NCI-H1417 (cell line): ENCODE measurements at places on chromosomes 11 and 22.
A peak's percentile ranks its signal among the peaks of the same experiment; 100 is the strongest.

- DNase-seq = no peak
Measured at GRCh38 chr22:39182478-39183030, 30.1 kb upstream of the CBX7 start.

DNA sequence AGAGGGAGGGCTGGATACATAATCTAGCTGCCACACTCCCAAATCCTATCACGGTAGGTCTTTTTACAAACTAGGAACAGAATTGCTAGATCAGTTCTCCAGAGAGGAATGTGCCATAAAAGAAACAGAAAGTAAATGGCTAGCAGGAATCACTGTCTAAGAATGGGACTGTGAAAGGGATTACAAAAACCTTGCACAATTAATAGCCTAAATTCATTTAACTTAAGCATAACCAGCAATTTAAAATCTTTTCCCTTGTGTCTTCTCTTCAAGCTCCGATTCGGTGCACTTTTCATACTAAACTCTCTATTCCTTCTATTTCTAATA is 35.2 kb downstream of the APOL5 start:
- no peak for DNase-seq

DNA sequence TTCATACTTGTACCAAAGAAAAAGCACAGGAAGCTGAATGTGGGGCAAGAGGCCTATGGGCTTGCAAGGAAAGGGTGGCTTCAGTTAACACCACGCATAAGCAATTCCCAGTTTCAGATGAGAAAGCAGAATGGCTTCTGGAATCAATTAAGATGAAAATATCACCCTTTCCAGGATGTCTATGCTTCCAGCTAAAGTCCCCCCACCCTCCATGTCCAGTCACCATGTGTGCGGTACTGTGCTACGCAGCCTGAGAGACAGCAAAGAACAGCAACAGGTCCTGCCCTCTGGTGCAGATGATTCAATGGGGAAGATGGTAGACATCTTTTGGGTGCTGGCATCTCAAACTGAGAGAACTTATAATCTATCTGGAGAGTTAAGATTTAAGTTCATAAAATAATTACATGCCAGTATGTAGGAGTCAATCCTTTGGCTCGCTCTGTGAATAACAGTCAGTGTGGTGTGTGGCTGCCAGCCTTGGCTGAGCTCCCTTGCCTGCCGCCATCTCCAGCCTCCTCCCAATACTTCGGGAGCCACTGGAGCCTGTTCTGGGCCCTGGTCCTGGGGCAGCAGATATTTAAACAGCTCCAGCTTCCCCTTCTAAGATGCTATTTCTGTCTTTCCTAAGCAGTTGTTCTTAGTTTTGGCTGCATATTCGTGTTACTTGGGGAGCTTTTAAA is 44.5 kb downstream of the ME3 start:
- no peak for DNase-seq

DNA sequence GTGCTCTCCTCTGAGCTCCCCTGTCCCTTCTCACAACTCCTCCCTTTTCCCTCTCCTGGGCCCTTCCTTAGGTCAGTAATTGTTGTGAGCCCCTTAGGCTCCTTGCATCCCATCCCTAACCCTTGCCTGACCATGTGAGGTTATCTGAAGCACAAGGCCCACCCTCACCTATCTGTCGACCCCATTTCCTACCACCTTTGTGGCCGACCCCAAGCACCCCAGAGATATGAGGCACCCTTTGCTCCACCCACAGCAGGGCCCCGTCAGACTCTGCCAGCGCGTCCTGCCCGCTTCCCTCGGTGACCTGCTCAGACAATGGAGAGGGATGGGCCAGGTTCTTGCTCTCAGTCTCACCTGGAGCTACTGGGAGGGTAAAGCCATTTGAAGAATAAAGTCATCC is 1.3 kb downstream of the GNG3 start:
- DNase-seq = peak; percentile 88

DNA sequence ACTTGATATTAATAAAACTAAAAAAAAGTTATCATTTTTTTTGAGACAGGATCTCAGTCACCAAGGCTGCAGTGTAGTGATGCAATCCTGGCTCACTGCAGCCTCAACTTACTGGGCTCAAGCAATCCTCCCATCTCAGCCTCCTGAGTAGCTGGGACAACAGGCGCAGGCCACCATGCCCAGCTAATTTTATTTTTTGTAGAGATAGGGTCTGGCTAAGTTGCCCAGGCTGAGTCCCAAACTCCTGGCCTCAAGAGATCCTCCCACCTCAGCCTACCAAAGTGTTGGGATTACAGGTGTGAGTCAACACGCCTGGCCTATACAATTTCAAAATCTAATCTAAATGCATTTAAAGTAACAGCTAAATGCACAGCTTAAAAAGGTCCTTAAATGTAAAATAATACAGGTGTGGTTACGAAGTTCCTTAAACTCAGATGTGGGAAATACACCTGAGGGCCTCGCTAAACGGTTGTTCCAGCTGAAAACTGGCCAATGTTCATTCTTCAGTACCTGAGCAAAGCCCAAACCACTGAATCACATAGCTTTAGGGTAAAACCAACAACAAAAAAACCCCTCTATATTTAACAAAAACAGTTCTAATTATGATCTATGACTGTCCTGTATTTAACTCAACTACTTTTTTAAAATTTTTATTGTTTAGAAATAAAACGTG is 11.8 kb downstream of the NAP1L4 start:
- DNase-seq = no peak

DNA sequence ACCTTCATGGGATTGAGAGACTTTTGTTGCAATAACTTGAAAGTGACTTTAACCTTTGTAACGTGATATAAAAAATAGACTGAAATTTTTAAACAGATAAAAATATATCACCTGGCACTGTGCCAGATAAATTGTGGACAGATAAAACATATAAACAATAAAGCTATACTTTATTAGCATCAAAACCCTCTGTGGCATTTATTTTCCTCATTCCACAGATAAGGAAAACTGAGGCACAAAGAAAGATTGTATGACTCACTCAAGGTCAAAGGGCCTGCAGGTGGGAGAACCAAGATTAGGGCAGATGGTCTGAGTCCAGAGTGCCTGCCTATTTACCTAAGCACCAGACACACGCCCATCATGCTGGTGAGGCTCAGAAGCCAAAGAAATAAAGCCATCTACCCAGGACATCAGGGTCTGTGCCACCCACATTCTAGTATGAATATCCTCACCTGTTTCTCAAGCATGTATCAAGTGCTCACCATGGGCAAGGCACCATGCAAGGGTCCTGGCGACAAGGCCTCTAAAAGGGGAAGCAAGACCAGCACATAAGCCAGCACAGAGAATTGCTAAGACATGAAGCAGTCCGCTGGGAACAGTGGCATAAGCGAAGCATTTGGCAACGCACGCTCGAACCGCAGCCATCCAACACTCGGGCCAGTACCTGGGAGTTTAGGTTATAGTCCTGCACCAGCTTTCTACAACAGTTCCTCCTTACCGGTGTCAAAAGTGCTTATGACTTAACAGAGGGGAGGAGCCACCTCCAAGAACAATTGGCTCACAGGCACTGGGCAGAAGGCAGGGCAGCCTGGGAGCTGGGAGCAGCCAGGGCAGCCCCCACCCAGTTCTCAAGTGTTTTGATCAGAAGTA is 17.6 kb downstream of the MYH9 start:
- peak; percentile 27 for DNase-seq

GRCh38 chr11:27112946-27113345 is 72.3 kb downstream of the BBOX1 start:
- no peak for DNase-seq

- DNase-seq = no peak
Measured at GRCh38 chr22:28331695-28332094, 347.9 kb downstream of the TTC28 start.

DNA sequence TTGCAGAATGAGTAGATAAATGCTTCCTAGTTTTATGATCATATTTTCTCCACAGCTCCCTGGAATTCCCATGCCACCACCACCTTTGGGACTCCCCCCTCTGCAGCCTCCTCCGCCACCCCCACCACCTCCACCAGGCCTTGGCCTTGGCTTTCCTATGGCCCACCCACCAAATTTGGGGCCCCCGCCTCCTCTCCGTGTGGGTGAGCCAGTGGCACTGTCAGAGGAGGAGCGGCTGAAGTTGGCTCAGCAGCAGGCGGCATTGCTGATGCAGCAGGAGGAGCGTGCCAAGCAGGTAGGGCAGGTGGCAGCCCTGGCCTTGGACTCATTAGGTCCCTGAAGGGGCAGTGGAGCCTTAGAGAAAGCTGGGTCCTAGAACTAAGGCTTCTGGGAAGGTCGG is 2.9 kb downstream of the SF3B2 start:
- no peak for DNase-seq

GRCh38 chr11:113952588-113952987 is 22.3 kb upstream of the HTR3A start:
- no peak for DNase-seq

GRCh38 chr22:21054714-21055563 is 9.2 kb downstream of the LRRC74B start:
- DNase-seq = no peak

DNA sequence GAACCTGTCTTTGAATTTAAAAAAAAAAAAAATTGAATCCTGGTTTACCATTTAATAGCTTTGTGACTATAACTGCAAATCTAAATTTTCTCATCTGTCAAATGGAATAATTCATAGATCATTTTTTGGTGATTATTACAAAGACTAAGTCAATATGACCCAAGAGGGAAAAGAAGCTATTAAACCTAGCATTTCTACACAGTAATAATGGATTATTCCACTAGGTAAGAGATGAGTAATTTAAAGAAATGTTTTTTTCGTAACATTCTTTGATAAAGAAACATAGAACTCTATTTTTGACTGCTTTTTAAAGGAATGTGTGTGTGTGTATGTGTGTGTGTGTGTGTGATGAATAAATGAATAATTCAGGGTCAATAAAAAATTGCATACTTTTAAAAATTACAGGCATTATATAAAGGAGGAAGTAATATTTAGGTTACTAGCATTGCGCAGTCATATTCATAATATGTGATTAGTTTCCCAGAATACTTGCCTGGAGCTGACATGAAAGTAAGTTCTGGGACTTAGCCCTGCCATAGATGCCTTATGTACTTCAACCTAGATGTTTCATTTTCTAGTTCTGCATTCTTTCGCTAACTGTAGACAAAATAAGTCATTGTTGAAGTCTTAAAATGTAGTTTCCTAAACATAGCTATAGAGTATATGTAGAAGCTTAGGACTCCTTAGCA is 72.9 kb downstream of the TMEM135 start:
- no peak for DNase-seq

DNA sequence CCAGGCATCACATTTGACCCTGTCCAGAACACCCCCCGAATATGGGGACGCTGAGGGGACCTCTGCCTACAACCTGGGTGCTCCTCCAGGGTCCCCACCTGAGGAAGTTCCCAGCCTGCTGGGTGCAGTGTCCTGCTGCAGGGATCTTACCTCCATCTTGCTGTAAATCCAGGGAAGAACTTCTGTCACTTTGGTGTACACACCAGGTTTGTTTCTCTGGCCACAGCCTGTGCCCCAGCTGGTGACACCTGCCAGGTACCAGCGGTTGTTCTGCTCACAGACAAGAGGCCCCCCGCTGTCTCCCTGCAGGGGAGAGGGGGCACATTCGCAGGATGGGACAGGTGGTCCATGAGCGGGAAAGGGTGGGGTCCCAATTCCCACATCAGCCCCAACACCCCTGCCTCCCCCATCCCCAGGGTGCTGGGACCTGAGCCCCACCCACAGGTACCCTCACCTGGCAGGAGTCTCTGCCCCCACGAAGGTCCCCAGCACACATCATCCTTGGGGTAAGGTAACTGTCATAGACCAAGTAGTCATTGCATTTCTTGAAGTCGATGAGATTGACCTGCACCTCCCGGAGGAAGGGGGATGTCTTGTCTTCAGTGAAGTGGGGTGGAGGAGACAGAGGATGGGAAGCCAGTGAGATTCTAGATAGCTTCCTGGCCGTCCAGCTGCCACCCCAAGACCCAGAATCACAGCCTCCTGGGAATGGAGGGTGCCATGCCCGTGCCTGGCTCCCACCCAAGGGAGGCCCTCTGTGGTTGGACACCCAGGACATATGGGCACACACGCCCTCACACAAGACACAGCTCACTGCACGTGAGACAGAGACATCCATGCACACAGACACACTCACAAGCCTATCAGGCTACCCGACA is 25.5 kb downstream of the TMPRSS13 start:
- peak; percentile 73 for DNase-seq

DNA sequence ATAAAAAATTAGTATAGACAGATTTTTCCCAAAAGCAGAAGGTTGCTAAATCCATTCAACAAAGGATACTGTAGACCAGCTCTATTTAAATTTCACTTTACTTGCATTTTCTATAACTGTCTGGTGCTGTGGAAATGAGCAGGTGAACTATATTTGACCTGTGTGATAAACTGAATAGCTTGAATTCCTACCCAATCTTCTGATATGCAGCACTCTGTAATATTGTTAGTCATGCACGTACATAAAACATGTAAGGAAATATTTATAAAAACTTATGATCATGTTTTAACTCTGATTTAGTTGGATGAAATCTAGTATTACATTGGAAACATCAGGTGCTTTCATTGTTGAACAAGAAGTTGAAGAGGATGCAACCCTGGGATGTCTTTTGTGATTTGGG is 213.6 kb downstream of the DBX1 start:
- DNase-seq = no peak

DNA sequence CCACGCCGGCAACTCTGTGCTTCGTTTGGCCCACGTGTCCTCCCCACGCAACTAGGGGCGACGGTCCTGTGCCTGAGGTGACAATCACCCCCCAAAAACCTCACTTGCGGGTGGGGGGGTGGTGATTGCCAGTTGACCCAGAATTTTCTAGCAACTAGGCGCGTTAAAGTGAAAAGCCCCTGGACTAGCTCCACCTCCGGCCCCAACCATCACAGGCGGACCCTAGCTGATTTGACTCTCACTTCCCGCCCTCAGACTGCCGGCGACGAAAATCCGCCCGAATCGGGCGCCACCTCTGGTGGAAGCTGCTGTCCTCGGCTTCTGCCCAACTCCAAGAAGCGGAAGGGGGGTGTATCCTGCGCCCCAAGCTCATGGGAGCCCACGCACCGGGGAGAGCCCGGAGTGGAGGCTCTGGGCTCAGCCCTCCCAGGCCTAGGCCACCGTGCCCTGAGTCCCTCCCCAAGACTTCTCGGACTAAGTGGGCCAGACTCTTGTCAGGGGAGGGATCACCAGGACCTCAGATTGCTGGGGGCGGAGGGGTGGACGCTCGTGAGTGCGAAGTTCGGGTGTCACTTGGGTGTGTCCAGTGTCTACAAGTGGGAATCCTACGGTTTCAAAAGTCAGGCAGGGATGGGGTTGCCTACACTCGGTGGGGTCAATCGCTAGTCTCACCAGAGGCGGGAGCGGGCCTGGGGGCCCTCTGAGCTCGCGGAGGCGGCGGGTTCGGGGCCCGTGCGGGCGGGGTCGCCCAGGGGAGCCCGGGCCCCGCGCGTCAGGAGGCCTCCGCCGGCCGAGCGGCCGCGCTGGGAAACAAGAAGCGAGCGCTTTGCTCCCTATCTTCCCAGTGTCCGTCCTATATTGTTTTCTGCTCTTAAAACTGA is 12.3 kb downstream of the PAX6 start:
- DNase-seq = no peak

DNA sequence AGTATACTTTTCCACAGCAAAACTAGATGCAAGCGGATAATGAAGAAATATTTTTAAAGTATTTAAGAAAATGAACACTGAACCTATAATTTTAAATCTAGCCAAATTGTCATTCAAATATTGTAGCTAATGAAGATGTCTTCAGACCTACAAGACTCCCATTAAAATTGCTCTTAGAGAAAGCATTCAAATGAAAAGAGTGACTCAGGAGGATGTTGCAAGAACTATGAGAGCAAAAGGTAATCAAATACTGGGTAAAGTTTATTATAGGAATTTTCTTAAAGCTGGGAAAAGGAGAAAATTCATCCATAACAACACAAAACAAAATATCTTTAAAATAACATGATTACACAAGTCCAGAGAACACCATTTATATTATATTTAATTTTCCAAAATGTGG is 5.4 kb upstream of the POU2AF1 start:
- DNase-seq = no peak

GRCh38 chr11:37849706-37850105 is 1251.7 kb upstream of the RAG2 start:
- DNase-seq = peak; percentile 18
